ENCODE measurements at places on chromosomes 2 and 18.

DNA sequence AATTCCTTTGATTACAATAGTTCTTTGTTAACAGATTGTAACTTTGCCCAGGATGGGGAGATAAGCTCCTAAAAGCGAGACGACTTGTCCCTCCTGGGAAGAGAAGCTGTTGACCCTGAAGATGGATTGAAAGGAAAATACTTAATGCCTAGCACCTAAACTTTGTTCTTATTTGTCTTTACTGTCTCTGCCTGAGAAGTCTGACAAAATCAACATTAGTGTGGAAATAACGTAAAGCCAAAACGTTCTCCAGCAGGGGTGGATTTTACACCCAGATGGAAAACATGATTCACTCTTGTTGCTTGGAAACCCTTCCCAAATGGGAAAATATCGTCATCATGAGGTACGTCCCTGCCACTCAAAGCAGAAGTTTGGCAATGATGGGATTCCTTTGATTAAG lies 450.1 kb downstream of the SLC4A3 start:
- DNase-seq: no peak

DNA sequence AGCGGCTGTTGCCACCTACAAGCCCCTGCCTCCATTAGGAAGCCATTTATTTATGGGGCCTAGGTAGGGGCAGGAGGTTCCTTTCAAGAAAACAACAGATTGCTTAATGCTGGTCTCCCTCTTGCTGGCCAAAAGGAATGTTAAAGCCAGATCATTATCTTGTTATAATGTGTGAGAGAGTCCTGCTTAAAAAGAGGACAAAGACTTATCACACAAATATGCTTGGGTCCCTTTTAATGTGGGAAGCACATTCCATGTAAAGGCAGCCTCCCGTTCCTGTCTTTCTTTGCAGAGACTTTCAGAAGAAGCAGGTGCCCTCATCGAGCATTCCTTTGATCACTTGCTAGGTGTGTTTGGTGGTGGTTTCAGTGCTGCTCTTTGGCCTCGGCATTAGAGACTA lies 76.4 kb downstream of the AGAP1 start:
- no peak for DNase-seq

- no peak for DNase-seq
These were observed 105.0 kb upstream of the ALKAL2 start for GRCh38 chr2:392926-393280.

- no peak for DNase-seq
These were observed 147.7 kb upstream of the SLC1A4 start for GRCh38 chr2:64841461-64841860.

- DNase-seq: no peak
These were observed 141.9 kb upstream of the RBMS1 start for GRCh38 chr2:160635488-160635887.

DNA sequence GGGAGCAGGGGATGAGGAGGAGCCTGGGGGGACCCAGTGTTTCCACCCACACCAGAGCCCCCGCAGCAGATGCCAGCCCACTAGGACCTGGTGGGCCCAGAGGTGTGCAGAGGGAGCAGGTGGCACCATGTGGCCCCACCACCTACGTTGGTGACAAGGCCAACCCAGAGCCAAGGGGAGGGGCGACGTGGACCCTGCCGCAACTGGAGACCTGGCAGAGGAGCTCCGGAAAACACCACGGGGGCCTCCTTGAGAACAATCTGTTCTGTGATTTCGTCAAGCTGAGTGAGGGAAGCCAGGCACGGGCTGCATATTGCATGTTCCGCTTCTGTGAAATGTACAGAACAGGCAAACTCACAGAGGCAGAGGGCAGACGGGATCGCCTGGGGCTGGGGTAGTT lies 49.1 kb upstream of the GPC1 start:
- peak; percentile 1 for DNase-seq
